ENCODE measurements at places on chromosomes 6 and 20.

- 0 out of 2 replicates have a peak, but pooled peaks cover 2% of the 10 kb centered on the region for H3K4me1 ChIP-seq
- no peaks in the 10 kb centered on the region for H3K27me3 ChIP-seq
- no peak overlapping the region for H3K27ac ChIP-seq
Measured at GRCh38 chr20:18588574-18588933, 700 bp downstream of the DTD1 start.

GRCh38 chr6:79048611-79049010 is 29.4 kb downstream of the PHIP start:
- no peaks in the 10 kb centered on the region for H3K36me3 ChIP-seq
- DNase-seq, result no peak
- H3K4me3 ChIP-seq, result no peak overlapping the region
- no peaks in the 10 kb centered on the region for H3K27me3 ChIP-seq

- H3K27ac ChIP-seq, result no peak overlapping the region
- no peaks in the 10 kb centered on the region for H3K27me3 ChIP-seq
- H3K4me3 ChIP-seq, result no peak overlapping the region
- H3K36me3 ChIP-seq, result no peaks in the 10 kb centered on the region
- no peaks in the 10 kb centered on the region for H3K4me1 ChIP-seq
Measured at GRCh38 chr20:44166477-44166876, 20.5 kb downstream of the JPH2 start.

- no peak overlapping the region for H3K27ac ChIP-seq
- no peak for DNase-seq
- H3K36me3 ChIP-seq, result no peaks in the 10 kb centered on the region
- no peak overlapping the region for H3K4me3 ChIP-seq
Measured at GRCh38 chr6:26296857-26297648, 67.9 kb upstream of the BTN3A2 start.

- H3K4me1 ChIP-seq, result no peaks in the 10 kb centered on the region
- no peak overlapping the region for H3K27ac ChIP-seq
- no peaks in the 10 kb centered on the region for H3K36me3 ChIP-seq
- DNase-seq, result no peak
- H3K4me3 ChIP-seq, result no peak overlapping the region
Measured at GRCh38 chr20:32581839-32582658, 3.1 kb downstream of the NOL4L start.

DNA sequence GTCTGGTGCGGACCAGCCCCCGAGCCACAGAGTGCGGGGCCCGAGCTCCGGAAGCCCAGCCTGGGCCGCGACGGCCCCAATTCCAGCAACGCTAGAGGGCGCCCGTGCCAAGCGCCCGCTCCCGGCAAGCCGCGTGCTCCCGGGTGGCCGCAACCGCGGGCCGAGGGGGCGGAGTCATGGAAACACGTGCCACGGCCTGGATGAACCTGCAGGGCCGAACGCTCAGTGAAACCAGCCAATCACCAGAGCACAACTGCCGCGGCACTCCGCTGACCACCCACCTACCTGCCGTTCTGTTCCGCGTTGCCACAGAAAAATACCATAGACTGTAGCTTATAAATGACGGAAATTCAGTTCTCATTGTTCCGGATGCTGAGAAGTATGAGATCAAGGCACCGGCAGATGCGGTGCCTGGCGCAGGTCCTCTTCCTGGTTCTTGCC is 85.7 kb upstream of the FOXC1 start:
- peaks cover 4% of the 10 kb centered on the region for H3K27me3 ChIP-seq
- no peak overlapping the region for H3K4me3 ChIP-seq
- peak; percentile 83 for DNase-seq
- no peak overlapping the region for H3K27ac ChIP-seq
- peaks cover 3% of the 10 kb centered on the region for H3K4me1 ChIP-seq

DNA sequence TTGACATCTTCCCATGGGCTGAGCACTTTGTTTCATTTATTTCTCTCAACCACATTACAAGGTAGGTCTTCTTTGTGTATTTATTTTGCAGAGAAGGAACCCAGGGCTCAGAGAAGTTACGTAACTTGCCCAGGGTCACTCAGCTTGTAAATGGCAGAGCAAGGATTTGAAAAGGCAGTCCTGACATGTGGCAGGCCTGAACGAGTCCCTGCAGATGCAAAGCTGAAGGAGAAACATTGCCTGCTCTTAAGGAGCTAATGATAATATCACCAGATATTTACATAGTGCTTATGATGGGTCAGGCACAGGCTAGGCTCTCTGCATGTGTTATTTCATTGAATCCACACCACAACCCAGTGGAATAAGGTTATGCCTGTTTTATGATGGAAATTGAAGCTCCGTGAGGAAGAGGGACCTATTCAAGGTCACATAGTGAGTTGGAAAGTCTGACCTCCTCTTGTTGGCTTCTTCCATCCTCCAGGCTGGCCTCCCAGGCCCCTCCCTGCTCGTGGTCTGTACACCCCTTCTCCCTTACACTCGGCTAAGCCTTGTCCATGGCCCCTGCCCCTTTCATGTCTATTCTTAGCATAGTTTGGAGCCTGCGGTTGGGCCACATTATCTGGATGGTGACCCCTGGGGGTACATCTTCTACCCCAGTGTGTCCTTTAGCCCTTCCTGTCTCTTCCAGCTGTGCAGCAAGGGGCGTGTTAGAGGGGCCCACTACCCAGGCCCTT is 12.5 kb downstream of the MYH7B start:
- no peaks in the 10 kb centered on the region for H3K36me3 ChIP-seq
- H3K4me1 ChIP-seq, result no peaks in the 10 kb centered on the region
- no peaks in the 10 kb centered on the region for H3K27me3 ChIP-seq

GRCh38 chr6:129717277-129717676 is 7.3 kb upstream of the ARHGAP18 start:
- H3K27me3 ChIP-seq, result no peaks in the 10 kb centered on the region
- no peak overlapping the region for H3K27ac ChIP-seq
- no peaks in the 10 kb centered on the region for H3K4me1 ChIP-seq
- no peak for DNase-seq
- H3K4me3 ChIP-seq, result no peak overlapping the region
